Stimulated activated CD8-positive, alpha-beta memory T cell treated with anti-CD3 and anti-CD28 coated beads, Interleukin-4, amount 100 ng/mL, for 4 hours (primary cell): ENCODE measurements at places on chromosomes 5 and 9.

GRCh38 chr5:126965487-126965886 lies 64.9 kb downstream of the MARCHF3 start:
- no peak for DNase-seq

- DNase-seq: no peak
Observed at GRCh38 chr5:174383210-174384167, 338.0 kb downstream of the NSG2 start.

GRCh38 chr9:1604942-1605560 lies 410.1 kb upstream of the SMARCA2 start:
- no peak for DNase-seq

DNA sequence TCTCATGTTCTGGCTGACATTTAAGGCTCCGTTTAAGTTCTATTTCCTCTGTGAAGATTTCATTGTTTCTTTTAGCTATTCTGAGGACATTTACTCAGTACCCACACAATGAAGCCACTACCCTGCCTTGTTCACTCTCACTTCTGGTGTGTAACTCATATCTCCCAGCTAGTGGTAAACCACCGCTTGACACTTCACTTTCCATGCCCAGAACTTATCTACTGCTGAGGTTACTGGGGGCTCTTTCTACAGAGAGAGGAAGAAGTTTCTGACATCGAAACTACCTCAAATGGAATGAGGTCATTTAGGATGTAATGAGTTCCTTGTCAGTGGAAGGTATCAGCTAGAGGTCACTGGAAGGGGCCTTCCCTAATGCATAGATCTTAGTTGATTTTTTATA lies 501.5 kb downstream of the DMAC1 start:
- DNase-seq: no peak

DNA sequence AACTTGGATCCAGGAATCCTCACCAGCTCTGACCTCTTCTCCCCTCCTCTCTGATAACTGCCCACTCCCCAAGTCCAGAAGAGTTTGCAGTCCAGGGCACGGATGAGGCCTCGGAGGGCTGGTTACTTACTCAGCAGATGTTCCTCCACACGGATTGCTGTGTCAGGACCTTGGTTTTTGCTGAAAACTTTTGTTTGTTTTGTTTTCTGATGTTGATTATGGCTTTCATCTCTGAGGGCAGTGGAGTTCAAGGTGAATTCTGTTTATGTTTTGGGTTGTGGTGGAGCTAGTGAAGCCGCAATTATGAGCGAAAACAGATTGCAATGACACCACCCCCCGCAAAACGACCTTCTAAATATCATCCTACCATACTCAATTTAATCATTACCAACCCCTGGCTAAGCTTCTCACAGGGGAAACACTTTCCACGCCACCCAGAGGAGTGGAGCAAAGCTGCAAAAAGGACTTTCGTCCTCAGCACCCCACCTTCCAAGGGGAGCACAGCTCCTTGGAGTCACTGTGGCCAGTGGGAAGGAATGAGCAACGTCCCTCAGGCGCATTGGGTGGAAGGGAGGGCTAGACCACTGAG lies 92.7 kb upstream of the SAP30L start:
- no peak for DNase-seq

- DNase-seq: no peak
Observed at GRCh38 chr9:121851641-121852091, 200.2 kb downstream of the DAB2IP start.

GRCh38 chr5:68805444-68805843 lies 288.4 kb upstream of the SLC30A5 start:
- no peak for DNase-seq

DNA sequence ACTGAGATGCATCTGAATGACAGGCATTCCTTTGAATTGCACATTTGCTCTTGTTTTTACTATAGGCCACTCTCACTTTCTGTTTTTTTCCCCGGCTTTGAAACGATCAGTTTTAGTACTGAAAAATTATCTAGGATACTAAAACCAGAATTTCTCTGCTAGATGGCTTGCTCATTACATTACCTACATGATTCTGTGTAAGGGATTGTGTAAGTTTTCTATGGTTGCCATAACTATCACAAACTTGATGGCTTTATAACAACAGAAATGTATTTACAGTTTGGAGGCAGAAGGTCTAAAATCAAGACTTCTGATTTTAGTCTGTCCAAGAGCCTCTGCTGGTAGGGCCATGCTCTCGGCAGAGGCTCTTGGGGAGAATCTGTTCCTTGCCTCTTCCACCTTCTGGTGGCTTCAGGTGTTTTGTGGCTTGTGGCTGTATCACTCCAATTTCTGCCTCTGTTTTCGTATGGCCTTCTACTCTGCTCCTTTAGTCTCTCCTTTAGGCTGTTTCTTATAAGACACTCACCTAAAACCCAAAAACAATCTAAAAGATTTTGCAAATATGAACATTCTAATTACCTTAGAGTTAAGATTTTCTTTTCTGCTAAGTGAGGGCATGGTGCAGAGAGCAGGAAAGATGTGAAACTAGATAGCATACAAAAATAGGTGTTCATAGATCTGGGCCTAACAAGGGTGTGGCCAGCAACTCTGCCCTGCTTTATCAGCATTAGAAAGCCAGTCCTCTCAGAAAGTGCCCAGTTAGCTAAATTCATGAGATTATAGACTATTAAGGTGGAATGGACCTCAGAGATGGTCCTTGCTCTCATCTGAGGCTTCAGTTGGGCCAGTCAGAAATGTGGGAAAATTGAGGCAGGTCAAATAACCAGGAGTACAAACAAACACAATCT lies 93.3 kb upstream of the CDKN2B start:
- no peak for DNase-seq

- no peak for DNase-seq
Observed at GRCh38 chr9:72473474-72474261, 47.7 kb upstream of the TMC1 start.

GRCh38 chr5:79091064-79091463 lies 20.5 kb upstream of the BHMT start:
- no peak for DNase-seq

DNA sequence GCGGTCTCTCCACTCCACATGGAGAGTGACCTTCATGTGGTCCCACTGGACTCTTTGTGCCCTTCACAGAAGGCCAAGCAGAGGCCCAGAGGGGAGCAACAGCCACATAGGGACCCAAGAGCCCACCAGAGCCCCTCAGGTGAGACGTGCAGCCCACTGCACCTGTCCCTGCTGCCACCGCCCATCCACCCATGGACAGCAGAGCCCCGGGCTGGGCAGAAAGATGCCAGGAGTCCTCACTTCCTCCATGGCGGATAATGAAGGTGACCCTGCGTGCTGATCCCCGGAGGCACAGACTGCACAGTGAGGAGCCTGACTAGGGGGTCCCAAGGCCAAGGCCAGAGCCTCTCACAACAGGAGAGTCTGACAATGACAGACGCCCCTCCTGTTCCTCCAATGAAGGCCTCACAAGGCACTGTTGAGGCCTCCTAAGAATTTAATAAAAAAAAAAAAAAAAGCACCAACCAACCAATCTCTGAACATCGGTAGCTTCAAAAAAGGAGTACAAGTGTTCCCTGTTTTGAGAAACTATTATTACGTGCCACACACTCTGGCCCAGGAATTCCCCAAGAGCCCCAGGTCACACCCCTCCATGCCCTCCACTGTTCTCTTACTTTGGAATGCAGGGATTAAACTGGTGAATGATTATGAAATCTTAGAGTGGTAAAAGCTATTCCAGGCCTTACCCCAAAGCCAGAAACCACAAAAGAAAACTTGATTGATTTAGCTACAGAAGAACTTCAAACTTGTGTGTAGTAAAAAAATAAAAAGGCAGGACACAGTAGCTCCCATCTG lies 2.8 kb upstream of the PPP1R26 start:
- no peak for DNase-seq

- DNase-seq: no peak
Observed at GRCh38 chr9:81174023-81174422, 515.3 kb downstream of the TLE1 start.

- no peak for DNase-seq
Observed at GRCh38 chr5:55236800-55237199, 3.4 kb upstream of the CCNO start.

GRCh38 chr9:126799034-126799433 lies 5.8 kb upstream of the ZBTB43 start:
- DNase-seq: no peak

DNA sequence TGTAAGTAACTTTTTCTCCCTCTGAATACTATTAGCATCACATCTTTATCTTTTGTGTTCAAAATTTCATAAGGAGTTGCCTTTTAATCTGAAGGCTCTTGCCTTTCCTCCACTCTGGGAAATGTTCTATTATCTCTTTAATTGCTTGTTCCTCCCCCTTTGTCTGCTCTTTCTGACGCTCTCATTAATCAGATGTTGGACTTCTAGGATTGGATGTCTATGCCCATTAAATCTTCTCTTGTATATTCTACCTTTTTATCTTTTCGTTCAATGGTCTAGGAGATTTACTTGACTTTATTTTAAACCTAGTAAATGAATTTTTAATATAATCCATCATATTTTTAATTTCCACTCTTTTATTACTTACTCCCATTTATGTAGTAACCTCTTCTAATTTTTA lies 76.7 kb downstream of the MARCHF3 start:
- DNase-seq: no peak

DNA sequence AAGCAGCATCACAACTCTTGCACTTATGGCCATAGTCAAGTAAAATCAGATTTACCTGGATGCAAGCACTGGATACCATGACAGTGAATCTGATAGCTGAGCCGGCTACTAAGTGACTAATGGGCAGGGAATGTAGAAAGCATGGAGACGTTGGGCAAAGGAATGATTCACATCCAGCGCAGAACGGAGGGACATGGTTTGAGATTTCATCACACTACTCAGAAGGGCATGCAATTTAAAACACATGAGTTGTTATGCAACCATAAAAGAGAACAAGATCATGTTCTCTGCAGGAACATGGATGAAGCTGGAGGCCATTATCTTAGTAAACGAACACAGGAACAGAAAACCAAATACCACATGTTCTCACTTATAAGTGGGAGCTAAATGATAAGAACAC lies 169.1 kb upstream of the PIK3R1 start:
- no peak for DNase-seq

- no peak for DNase-seq
Observed at GRCh38 chr9:1879501-1879900, 135.6 kb upstream of the SMARCA2 start.

GRCh38 chr5:40442346-40442745 lies 237.4 kb upstream of the PTGER4 start:
- DNase-seq: no peak

DNA sequence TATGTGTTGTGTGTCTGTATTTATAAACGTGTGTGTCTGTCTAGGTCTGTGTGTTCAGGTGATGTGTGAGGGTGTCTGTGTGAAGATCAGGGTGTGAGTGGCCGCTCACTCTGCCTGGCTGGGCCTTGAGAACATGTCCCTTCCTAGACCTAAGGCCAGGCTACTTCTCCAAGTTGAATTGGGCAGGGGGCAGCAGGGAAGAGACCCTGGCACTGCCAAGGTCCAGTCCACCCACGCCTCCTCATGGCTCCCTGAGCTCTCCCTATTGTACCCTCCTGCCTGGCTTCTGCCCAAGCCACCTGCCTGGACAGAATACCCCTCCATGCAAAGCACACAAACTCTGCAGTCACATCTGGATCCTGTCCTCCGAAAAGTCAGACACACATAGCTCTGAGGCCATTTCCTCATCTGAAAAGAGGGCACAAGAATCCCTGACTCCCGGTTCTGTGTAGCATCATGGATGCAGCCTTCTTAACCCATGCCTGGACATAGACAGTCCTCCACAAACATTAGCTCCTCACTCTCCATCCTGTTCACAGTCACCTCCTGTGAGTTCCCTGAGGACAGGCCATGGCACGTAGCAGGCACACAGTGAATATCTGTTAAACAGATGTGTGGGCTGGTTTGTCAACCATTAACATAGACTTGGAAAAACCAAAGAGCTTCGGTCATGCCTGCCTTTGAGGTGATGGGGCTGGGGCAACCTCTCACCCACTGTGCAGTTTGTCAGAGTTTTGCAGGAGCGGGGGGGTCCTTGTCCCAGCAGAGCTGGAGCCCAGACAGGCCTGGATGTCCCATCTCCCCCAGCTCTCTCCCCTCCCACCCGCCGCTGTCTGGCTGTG lies 167.8 kb upstream of the MVB12B start:
- DNase-seq: no peak

GRCh38 chr9:87527211-87527916 lies 29.7 kb downstream of the DAPK1 start:
- DNase-seq: no peak

- no peak for DNase-seq
Observed at GRCh38 chr9:81669866-81670265, 19.5 kb downstream of the TLE1 start.

DNA sequence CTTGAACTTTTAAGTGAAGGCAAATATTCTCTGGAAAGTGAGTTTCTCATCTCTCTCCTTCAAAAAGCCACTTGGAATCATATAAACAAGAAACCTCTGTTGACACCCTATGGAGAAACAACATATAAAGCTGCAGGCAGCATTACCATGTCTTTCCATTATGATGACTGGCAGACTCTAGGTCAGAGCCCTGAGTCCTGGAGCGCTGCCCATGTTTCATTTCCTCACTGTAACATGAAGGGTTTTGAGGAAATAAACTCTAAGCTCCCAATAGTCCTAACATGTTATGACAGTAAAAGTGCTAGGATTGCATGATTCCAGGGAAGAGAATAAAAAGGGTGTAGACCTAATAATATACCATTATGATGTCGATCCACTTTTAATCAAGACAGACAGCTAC lies 220.6 kb downstream of the CTNND2 start:
- DNase-seq: no peak

DNA sequence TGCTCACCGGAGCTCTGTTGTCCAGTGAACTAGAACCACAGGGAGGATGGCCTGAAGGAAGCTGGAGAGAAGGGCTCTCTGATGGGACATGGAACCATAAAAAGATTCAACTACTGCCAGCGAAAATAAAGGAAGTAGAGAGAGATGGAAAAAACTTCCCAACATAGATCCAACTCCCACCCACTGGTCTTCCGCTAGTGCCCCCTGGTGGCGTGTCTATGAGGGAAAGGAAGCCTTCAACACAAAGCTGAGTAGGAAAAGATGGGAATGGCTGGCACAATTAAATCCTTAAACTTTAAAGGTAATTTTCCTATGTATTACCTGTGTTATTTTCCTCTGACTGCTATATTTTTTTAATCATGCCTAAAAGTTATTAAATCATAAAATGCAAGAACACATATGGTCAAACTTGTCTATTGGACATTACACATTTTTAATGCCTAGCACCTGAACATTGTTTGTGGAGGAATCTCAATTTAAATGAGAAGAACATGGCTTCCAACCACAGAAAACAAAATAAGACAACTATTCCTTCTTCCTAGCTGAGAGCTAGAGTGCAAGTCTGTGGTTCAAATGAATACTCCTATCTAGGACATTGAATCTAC lies 51.5 kb downstream of the CEP120 start:
- DNase-seq: no peak

DNA sequence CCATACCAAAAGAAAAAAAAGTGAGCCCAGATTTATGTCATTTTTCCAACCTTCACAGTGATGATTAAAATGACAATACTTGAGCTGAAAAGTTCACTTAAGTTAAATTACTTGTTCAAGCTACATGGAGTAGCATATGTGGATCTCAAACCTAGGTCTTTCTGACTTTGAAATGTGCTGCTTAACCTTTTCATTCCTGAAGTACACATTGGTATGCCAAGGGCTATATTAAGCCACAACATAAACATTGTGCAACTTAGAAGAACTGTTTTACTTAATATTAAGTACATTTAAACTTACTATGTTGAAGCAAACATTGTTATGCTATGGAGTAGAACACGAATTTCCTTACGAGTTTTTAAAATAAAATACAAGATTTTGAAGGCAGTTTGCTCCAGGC lies 105.0 kb downstream of the GIN1 start:
- DNase-seq: no peak

GRCh38 chr9:113993838-113994540 lies 84.1 kb downstream of the AMBP start:
- no peak for DNase-seq
